ENCODE measurements at places on chromosomes 4 and X. TPM values are rescaled to one million over a fixed set of nuclear protein-coding genes. Genes with fewer than 3 reads are reported as not detected.

ZFP42 gene
- not detected for total RNA-seq

DNA sequence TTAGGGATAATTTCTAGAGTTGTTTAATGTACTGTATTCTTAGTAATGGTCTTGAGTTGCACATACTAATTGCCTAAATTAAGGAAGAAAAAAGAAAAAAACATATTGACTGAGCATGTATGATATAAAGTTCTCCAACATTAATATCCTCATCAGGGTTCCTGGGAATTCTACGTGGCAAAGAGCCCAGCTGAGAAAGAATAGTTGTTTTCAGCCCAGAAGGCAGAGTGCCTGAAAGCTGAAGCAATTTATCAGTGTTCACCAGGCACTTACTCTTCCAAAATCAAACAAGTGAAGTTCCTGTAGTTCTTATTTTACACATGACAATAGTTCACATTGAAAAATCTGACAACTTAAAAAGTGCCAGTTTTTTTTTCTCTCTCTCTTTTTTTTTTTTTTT lies 27.7 kb downstream of the YIPF7 start:
- no peak for DNase-seq

- DNase-seq = no peak
Observed at GRCh38 chr4:90419124-90419711, 292.0 kb downstream of the CCSER1 start.

DNA sequence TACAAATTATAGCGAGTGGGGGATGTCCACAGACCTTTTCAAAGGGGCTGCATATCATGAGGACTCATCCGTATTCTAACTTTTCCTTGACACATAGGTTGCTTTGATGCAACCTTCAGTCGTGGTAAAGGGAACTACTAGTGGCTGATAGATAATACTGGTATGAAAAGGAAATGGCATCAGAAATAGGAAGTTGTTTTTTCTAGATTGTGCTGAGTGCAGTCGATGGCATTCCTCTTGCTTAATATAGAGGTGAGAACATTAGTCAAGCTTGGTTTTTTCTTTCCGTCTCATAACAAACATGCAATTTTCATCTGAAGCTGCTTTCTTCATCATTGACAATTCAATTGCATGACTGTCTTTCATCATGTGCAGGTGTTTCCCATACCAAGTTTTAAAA lies 16.6 kb downstream of the ENPEP start:
- DNase-seq = no peak

GRCh38 chrX:154727871-154728270 lies 23.0 kb downstream of the GAB3 start:
- no peak for DNase-seq

KLHL4 gene
- total RNA-seq = not detected
